ENCODE measurements at places on chromosomes 16 and 17.
A peak's percentile ranks its signal among the peaks of the same experiment; 100 is the strongest.

DNA sequence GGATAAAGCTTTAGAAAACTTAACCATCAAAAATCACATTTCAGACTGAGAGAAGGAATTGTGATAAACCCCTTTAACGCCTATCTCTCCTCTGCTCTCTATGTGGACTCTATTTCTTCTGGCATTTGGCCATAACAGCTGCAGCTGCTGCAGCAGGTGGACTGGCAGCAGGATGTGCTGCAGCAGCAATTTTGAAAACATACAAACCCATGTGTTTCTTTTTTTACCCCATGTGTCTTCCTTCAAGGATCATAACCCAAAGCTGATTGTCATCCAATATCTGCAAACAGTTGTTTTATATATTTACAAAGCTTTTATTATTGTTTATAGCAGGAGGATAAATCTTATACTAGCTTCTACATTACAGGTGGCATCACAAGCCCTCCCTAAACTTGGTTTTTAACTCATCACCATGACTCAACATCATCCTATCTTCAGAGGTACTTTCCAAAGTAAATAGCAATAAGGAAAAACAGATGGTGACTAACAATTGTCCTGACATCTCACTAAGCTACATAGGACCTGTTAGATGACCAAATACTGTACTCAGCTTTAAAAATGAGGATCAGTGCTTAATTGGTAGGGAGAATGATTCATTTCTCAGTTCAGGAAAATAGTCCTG, 14.5 kb upstream of the KRTAP9-2 start:
- no peak for DNase-seq

- peak; percentile 36 for DNase-seq
These were observed 5.2 kb upstream of the TOB1 start for GRCh38 chr17:50871364-50871763.

DNA sequence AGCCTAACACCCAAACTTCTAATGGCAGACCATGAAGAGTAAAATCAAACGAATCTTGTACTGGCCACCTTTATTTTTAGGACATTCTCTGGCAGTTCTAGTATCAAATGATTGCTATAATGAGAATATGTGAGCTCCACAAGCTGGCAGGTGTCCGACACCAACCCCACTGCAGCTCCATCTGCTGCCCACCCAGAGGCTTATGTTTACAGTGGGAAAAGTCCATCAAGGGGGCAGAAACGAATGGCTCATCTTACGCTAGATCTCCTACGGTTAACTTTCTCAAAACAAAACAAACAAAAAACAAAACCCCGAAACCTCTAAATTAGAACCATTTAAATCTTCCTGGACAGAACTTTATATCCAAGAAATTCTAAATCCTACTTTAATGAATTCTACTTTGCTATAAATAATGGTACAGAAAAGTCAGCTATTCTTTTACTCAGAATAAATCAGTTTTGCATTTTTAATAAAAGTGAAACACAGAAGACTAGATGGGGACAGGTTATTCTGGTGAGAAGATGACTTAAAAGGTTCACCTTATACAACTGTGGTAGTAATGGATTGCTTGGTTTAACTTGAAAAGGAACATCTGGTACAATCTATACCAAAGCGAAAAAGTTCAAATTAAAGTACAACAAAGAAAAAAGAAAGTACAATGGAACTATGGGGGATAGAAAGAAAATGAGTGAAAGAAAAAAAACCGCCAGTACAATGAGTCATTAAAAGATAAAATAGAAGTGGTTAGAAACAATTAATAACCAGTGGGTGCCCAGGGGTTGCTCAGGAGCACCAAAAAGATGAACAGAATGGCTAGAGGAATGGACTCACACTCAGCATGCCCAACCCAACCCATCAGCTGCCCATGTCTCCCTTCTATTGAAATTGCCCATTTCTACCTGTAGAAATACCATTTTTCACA, 40.2 kb downstream of the GRB2 start:
- DNase-seq: no peak

GRCh38 chr17:17807440-17807839, 29.3 kb downstream of the SREBF1 start:
- DNase-seq: no peak

Data from T-helper 1 cell (primary cell).